ENCODE measurements at places on chromosomes 5 and 9. TPM values are rescaled to one million over a fixed set of nuclear protein-coding genes. Genes with fewer than 3 reads are reported as not detected.

DNA sequence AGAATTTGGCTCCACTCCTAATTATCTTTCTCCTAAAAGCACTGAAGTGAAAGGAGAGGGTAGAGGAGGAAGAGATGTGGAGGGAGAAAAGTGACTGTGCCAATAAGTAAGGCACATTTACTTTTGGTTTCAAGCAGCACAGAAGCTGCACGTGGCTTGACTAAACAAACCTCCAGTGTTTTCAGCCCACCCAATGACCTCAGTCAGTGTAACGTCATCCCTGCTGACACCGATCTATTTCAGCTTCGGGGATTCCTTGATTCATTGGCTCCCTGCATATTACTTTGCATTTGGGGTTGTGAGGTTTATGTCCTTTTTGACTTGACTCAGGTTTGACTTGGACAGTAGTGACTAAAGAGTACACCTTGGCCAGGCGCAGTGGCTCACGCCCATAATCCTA is 35.6 kb upstream of the NIM1K start:
- DNase-seq: no peak

- peak; percentile 66 for DNase-seq
Measured at GRCh38 chr5:52814352-52815148, 26.8 kb downstream of the ITGA1 start.

- DNase-seq: no peak
Measured at GRCh38 chr5:105617436-105618215, 2053.1 kb downstream of the EFNA5 start.

DNA sequence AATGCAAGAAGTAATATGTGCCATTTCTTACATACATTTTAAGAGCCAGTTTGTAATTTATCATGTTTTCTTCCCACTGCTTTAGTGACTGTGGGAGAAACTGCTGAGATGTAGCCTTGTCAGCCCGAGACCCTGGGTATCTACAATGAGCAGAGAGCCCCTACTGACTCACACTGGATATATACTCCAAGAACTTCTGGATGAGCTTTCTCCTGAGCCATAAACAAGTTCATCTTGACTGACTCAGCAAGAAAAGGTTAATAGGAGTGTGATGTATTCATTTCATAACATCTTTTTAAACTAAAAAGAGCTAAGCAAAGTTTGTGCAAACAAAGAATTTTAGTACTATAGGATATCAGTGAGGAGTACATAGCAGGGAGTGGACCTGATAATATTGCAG is 182.5 kb downstream of the EDIL3 start:
- no peak for DNase-seq

- DNase-seq: no peak
Measured at GRCh38 chr9:35741740-35742139, 7.3 kb downstream of the GBA2 start.

- no peak for DNase-seq
Measured at GRCh38 chr9:15400281-15400941, 22.3 kb upstream of the SNAPC3 start.

DNA sequence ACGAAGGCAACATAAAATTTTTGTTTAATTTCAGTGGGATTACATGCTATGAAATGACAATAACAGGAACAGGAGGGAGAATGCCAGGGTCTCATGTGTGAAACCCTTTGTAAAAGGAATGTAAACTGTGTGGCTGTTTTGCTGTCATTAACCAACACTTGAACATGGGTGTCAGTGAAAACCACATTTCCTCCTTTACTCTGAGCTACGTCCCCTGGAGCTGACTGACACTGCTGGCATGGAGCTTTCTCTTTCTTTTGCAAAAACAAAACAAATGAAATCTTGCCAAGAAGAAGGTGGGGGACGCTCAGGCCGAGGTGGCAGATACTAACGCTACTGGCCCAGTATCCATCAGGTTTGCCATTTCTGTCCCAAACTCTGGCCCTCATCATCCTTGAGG is 121.4 kb downstream of the DMRT2 start:
- DNase-seq: no peak

- no peak for DNase-seq
Measured at GRCh38 chr9:69444021-69444420, 119.0 kb downstream of the ENTREP1 start.

- DNase-seq: no peak
Measured at GRCh38 chr9:114417511-114417910, 29.7 kb upstream of the AKNA start.

DNA sequence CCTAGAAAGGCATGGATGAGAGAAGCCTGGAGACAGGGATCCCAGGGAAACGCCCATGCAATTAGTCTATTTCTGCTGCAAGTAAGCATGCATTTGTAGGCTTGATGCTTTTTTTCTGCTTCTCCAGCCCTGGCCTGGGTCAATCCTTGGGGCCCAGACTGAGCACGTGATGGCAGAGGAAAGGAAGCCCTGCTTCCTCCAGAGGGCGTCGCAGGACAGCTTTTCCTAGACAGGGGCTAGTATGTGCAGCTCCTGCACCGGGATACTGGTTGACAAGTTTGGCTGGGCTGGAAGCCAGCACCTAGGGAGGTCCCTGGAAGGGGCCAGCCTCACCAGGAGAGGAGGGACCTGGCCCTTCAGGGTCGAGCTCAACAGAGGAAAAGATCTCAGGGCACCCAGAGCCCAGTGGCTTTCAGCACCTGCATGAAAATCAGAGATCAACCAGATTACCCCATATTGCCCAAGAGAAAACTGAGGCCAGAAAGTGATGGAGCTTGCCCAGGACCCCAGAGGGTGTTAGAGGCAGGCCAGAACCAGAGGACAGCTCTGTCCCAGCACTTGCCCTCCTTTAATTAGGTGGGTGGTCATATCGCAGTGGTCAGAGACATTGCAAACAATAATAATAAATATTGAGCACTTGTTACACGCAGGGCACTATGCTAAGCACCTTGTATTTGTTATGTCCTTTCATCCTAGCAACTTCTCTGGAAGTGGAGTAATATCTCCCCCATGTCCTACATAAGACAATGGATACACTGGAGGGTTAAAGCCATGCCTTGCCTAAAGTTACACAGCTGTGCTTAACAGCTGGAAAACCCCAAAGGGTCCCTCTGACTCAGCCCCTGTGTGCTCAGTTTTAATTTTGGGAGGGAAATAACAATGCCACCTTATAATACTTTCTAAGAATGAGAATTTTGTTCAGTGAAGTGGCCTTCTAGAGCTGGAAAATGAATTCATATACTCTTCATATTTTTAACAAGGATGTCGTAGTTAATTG is 67.1 kb downstream of the KLF4 start:
- peak; percentile 22 for DNase-seq

DNA sequence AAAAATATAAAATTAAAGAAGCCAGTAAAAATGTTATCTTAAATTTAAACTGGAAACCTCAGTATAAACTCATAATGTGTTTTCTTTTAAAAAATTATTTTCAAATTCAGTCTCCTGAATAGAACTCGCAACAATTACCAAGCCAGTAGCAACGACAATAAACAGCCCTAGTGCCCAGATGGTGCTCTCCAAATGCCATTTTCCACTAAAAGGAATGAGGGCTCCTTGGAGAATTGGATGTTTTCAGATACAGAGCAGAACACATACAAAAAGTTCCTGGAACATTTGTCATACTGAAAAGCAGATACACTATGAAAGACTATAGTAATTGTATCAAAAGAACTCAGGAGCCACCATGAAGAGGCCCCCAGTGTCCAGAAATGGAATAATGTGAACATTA is 97.4 kb downstream of the TMC1 start:
- no peak for DNase-seq

DNA sequence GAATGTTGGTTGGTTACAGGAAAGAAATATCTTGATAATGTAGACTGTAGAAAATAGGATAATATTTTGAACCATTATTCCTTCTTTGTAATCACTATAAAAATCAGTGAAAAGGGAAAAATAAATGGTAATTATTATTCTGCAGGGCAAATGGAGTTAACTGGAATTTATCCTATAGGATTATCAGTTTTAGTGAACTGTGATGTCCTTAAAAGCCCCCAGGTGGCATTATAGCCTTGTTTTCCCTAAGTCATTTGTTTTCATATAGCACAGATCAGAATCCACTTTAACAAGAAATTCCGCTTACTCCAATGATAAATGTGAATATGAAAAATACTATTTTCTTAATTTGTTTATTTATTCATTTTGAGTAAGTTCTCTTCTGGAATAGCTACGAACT is 26.2 kb upstream of the WDR41 start:
- peak; percentile 12 for DNase-seq

- DNase-seq: peak; percentile 14
Measured at GRCh38 chr5:103259705-103260355, 1.3 kb downstream of the MACIR start.

- no peak for DNase-seq
Measured at GRCh38 chr9:80085668-80086067, 513.9 kb downstream of the TLE4 start.

- no peak for DNase-seq
Measured at GRCh38 chr5:113140837-113141671, 164.5 kb downstream of the DCP2 start.

The GAPT gene
- total RNA-seq: not detected

The INSL4 gene
- total RNA-seq: not detected

The SPATA31A3 gene
- not detected for total RNA-seq

The FAM81B gene
- under 0.01 TPM for total RNA-seq

The FAM221B gene
- not detected for total RNA-seq

Measured in dermis microvascular lymphatic vessel endothelial cell (primary cell).